Brain (organoid and tissue), 16 donors: ENCODE measurements at places on chromosomes 2 and 18. TPM values are rescaled to one million over a fixed set of nuclear protein-coding genes. Genes with fewer than 3 reads are reported as not detected.
A peak's percentile ranks its signal among the peaks of the same experiment; 100 is the strongest.

DNA sequence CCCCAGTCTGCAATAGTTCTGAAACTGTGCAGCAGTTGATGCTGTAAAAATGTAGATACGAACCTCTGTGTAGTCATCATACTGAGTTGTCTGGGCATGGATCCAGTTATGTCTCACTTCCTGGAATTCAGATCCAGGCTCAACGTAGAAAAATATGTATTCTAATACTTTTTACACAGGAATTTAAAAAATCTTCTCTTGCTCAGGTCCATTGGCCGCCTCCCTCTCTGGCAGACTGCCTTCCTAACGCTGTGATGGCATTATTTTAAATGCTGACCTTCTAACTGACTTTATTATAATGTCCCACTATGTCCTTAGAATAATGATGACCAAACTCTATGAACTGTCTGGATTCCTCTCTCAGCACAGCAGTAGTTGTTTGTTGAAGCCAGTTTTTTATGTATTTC lies 119.6 kb downstream of the FEZ2 start:
- no peak for DNase-seq

DNA sequence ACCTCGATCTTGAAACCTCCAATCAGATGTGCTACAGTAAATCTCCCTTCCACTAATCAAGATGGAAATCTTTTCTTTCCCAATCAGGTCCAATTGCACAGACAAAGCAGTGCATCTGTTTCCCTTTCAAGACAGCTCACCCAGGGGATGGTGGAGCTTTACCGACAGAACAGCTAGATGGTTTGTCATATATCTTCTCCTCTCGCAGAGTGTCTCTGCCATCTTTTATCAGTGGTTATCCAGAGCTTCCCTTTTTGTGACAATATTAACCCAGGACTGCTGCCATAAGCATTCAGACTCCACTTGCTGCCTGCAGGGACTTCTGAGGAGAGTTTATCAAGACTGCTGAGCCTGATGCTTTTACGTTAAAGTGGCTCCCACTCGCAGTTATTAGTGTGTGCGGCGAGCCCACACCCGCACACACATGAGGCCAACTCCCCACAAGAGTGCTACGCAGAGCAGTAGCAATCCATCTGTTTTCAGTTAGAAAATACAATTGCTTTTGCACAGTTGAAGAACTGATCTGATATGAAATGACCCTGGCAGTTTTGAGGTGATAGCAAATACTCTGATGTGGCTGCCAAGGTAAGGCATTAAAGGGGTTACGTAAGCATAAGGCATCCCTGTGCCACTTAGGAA lies 398.9 kb downstream of the NCKAP5 start:
- peak; percentile 55 for DNase-seq

FLACC1 gene
- polyA plus RNA-seq, result not detected

DNA sequence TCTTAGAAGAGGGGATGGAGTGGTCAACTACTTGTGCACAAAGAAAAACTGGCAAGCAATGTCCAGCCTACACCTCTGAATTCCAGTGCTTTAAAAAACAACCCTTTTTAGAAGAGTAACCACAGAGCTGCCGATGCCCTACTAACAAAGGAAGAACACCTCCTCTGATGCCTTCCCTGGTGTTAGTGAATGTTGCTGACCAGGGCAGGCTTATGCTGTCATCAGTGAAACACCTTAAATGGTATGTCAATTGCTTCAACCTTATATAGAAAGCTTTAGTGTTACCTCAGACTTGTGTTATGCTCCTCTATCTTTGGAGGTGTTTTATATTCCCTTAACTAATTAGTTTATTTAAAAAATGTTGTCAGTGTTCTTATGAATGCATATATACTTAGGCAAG lies 79.7 kb upstream of the FZD5 start:
- no peak for DNase-seq

GRCh38 chr2:43324259-43325106 lies 98.1 kb upstream of the ZFP36L2 start:
- DNase-seq, result peak; percentile 15

- DNase-seq, result no peak
Observed at GRCh38 chr18:77897606-77898005, 648.0 kb downstream of the GALR1 start.

DNA sequence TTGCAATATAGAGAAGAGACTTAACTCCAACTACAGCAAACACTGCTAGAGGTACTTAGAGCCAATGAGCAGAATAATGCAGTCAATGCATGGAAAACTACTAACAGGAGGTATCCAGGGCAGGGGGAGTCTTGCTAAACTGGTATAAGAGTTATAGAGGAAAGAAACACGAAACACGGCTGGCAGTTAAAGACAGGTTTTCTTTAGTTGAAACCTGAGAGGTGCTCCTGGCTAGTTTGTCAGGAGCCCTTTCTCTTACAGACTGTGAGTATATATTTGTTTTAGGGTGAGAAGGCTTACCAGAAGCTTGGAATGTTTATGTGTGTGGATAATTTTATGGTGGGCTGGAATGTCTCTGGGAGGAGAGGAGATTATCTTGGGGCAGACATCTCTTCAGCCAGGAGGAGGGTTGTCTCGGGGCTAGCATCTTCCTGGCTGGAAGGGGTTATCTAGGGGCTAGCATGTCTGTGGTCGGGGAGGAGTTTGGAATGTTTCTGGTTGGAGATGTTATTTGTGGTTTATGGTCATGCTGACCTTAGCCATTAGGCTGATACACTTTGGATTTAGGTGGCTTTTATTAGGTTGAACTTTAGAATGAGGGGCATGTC lies 1048.8 kb downstream of the DPP10 start:
- DNase-seq, result no peak

GRCh38 chr2:201254081-201254730 lies 6.1 kb upstream of the CASP8 start:
- no peak for DNase-seq

WIPF1 gene
- 20.8 TPM for polyA plus RNA-seq

GRCh38 chr2:191515551-191515950 lies 162.4 kb upstream of the NABP1 start:
- DNase-seq, result no peak

DNA sequence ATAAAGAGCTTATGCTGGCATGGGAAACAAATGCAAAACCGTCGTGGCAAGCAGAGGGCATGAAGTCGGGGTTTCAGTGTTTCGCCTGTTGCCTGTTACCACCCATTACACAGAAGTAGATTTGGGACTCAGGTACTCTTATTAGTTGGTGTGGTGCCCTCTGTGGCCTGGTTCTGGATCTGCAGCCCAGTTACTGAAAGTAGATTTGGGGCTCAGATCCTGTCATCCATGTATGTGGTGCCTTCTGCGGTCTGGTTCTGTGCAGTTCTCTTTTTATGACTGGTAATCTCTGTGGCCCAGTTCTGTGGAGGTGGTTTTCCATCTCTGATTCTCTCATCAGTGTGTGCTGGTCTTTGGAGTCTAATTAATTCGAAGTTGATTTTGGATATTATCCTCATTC lies 45.2 kb downstream of the ADNP2 start:
- no peak for DNase-seq

POTEI gene
- polyA plus RNA-seq, result not detected

LANCL1 gene
- polyA plus RNA-seq, result 66.3 TPM

GRCh38 chr2:39448169-39448502 lies 11.1 kb upstream of the MAP4K3 start:
- DNase-seq, result no peak

GRCh38 chr18:55375930-55376329 lies 212.1 kb downstream of the TCF4 start:
- no peak for DNase-seq
